ENCODE measurements at places on chromosomes 1 and 21.
A peak's percentile ranks its signal among the peaks of the same experiment; 100 is the strongest.

DNA sequence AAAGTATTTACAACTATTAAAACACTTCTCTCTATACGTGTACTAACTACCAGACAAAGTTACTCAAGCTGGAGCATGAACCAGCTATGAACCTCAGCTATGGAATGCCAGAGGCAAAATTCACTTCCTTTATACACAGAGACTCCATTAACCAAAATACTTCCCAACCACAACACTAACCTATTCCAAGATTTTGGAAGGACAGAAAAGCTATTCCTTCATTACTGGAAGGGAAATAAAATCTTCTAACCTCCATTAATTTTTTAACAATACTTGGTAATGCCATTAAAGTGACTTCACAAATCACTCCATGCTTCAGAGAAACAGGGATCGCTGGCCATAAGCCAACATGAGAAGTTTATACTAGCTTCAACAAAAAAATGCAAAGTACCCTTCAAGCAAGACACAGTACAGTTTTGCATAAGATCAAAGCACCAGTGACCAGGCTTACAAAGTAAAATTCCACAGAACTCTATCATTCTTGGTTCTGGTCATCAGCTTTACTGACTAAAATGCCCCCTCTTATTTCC lies 58.0 kb downstream of the PUM1 start:
- no peak for DNase-seq

GRCh38 chr1:27413004-27413403 lies 20.6 kb downstream of the GPR3 start:
- no peak for DNase-seq

DNA sequence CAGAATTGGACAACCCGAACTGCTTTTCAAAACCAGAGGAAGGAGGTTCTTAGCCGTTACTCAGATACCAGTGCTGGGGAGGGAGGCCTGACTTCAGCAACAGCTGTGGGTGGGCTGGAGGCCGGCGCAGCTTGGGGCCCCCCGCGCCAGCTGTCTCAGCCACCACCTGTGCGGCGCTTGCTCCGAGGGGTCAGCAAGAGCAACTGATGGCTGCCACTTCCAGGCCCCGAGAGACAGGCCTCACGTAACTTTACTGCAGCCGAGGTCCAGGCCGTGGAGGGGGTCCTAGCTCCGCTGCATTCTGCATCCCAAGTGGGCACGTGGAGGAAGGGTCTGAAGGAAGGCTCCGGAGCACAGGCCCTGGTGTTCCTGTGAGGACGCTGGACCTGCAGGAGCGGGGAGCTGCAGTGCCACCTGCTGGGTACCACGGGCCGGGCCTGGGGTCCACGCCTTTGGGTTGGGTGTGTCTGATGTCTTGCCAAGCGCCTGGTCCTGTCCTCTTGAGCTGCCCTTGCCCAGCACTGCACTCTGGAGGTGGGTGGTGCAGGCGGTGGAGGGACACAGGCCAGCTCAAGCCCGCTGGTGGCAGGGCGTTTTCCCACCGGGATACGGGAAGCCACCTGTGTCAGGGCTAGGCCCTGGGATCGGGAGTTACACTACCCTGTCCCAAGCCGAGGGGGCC lies 9.8 kb downstream of the THAP3 start:
- DNase-seq, result no peak

DNA sequence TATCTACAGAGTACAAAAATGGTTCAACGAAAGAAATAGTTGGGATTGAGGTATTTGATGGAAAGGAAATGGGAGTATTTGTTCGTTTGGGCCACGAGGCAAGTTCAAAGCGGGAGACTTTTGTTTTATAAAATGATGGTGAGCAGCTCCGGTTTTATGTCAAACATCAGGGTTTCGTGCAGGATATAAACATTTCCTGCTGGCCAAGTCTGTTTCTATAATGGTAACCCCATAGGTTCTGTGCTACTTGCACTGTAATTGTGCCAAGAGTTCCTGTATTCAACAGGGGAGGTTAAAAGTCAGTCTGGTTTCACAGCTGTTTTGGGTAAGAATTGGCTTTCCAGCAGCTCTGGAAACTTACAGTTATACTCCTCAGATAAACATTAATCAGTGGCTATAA lies 290.3 kb upstream of the NRIP1 start:
- DNase-seq, result no peak

GRCh38 chr1:10832703-10833102 lies 36.3 kb upstream of the CASZ1 start:
- DNase-seq, result no peak

DNA sequence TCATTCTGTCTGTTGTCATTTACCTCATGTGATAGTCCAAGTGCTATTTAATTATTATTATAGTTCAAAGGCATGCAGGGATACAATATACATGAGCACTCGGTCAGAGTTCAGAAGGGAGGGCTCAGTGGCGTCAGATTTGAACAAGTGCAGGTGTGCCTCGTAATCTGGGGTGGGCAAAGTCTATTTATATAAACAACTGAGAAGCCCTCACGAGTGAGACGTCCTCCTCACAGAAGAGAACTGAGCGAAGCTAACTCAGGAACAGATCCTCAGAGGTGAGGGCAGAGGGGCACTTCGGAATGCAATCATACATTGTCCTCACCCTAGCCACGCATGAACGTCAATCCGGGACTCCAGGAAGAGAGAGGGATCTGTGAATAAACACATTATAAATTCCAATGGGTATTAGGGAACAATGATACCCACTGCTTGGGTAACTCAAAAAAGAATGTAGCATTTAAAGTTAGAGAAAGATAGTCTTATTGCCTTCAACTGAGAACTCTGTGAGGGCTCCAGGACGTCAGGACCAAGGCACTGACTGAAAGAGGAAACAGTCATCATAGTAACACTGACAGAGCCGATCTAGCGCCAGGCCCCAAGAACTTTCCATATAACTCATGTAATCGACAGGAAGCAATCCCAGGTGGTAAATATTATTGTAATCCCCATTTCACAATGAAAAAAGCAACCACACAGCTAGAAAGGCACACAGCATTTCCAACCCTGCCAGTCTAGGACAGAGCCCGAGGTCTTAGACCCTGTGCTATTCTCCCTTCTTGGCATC lies 127.1 kb upstream of the B3GALT2 start:
- no peak for DNase-seq

- DNase-seq, result no peak
These were observed 125.5 kb downstream of the ADAMTS1 start for GRCh38 chr21:26719750-26720149.

- no peak for DNase-seq
These were observed 25.9 kb downstream of the EPHX1 start for GRCh38 chr1:225835856-225836255.

DNA sequence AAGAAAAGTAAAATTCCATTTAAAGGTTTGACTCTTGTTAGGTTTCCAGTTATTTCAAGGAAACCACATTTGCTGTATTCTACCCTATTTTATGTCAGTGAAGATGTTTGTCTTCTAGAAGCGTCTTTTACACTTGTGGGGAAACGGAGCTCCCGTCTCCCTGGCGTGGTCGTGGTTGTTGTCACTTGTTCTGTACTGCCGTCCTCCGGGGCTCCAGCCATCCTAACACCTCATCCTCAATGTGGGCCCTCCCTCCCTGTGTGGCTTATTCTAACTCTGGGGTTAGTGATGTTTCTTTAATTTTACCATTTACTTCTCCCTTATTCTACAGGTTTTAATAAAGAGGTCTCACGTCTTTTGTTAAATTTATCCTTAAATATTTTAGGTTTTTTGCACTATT lies 52.7 kb upstream of the DIP2A start:
- DNase-seq, result no peak

GRCh38 chr1:6163973-6164617 lies 16.0 kb downstream of the CHD5 start:
- DNase-seq, result no peak

GRCh38 chr1:232149287-232150201 lies 480.4 kb downstream of the SIPA1L2 start:
- DNase-seq, result no peak

- no peak for DNase-seq
These were observed 21.5 kb downstream of the DESI2 start for GRCh38 chr1:244674446-244674845.

DNA sequence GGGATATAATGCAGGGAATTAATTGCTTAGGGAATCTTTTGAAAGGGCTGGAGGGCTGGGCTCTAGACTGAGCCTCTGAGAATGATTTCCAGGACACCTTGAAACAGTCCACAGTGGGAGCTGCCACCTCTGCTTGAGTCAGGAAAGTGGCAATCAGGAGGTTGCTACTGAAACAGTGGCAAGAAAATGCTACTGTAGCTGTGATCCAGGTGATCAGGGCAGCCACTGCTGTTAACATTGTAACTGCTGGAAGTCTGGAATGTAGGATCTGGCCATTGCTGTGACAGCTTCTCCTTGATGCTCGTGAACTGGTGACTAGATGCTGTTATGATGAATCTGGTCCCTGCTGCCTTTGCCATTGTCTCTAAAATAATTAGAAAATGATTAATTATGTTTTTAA lies 12.8 kb downstream of the MAGI3 start:
- DNase-seq, result no peak

- no peak for DNase-seq
These were observed 670.6 kb downstream of the PTPRU start for GRCh38 chr1:29906927-29907326.

DNA sequence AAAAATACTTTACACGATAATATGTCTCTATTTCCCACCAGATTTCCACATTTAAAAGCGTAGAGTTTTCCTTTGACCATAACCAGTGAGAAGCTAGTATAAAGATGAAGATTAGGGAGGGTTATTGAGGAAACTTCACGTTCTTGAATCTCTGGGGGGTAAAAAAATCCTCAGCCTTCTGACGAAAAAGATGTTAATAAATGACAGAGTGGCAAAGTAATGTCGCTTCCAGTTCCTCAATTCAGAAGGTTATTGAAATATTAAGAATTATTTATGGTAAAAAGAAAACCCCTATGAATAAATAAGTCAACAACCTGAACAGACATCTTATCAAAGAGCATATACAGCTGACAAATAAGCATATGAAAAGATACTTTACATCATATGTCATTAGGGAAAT lies 241.0 kb downstream of the GPATCH2 start:
- no peak for DNase-seq

GRCh38 chr1:115491298-115492018 lies 150.3 kb upstream of the VANGL1 start:
- no peak for DNase-seq

- no peak for DNase-seq
These were observed 150.2 kb downstream of the GRIK3 start for GRCh38 chr1:36884029-36884701.

GRCh38 chr1:119768778-119769177 lies at the start of gene HMGCS2:
HMGCS2 (minus strand) TSS chr1:119768905; CDS start chr1:119768844, 61 bp downstream.
- DNase-seq, result no peak

- DNase-seq, result no peak
These were observed 119.8 kb downstream of the SIK1 start for GRCh38 chr21:43306911-43307676.

DNA sequence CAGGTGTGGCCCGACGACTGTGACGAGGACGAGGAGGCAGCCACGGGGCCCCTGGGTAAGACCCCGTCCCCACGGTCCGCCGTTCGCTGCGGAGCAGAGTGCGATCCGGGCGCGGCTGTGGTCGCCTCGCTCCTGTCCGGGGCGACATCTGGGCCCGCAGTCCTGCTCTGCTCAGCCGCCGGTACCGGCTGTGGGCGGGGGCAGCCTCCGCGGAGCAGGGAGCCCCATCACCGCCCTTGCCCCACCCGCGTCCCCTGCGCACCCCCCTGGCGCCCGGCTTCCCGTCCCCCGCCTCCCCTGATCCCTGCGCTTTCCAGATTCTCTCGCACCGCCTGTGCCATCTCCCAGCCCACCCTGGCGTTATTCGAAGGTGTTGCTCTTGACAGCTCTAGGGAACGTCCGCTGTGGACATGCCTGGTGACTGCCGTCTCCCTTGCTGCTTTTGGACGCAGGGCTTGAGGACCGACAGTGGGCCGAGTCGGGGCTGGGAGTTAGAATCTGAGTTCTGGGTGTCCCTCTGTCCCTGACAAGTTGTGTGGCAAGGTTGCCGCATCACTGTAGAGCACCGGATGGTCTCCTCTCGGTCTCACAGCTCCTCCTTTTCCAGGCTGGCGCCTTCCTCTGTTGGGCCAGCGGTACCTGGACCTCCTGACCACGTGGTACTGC lies 596 bp downstream of the TOR3A start:
- DNase-seq, result no peak

DNA sequence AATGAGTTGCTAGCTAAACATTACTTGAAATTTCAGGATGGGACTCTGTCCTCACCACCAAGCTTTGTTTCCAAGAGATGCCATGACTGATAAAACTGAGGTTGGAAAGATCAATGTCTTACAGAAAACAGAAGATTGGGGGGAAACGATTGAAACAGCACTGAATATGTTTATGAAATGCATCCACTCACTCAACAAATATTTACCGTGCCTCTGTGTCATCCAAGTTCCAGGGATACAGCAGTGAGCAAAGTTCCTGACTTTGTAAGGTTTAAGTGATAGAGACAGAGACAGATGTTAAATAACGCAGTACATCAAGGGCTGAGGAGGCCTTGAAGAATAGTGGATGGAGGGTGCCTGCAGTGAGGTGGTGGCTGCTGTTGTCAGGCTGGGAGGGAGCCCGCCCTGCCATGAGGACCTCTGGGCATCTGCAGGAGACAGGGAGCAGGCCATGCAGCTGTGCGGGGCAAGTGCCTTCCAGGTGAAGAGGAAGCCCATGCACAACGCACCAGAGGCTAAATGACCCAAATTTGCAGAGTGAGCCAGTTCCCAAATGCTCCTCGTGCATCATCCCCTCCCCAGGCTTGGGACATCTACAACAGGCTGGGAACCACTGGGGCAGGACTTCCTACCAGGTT lies 108.0 kb downstream of the HLCS start:
- no peak for DNase-seq

- DNase-seq, result no peak
These were observed 12.6 kb upstream of the RCSD1 start for GRCh38 chr1:167617153-167618147.

- DNase-seq, result peak; percentile 46
These were observed 47.1 kb upstream of the DMBX1 start for GRCh38 chr1:46442317-46443161.

- no peak for DNase-seq
These were observed 84.2 kb downstream of the SPSB1 start for GRCh38 chr1:9376886-9377333.

GRCh38 chr1:234559902-234560676 lies 49.9 kb downstream of the IRF2BP2 start:
- no peak for DNase-seq

DNA sequence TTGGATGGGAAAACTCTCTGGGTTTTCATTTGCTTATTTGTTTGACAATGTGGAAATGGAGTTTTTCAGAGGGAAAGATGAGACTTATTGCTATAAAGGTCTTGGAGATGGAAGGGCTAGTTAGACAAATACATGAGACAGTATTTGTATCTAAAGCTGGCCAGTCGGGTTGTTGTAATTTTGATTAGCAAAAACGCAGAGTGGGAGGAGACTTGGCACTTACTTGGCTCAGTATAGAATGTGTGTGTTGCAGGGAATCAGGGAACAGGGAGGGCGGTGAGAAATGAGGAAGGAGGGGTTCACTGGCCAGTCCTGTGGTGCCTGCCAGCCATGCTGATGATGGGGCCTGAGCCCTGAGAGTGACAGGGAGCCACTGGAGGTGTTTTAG lies 6.0 kb upstream of the FOXE3 start:
- DNase-seq, result no peak
